Breast epithelium (tissue), 4 donors: ENCODE measurements at places on chromosomes 11 and 22.
A peak's percentile ranks its signal among the peaks of the same experiment; 100 is the strongest.

DNA sequence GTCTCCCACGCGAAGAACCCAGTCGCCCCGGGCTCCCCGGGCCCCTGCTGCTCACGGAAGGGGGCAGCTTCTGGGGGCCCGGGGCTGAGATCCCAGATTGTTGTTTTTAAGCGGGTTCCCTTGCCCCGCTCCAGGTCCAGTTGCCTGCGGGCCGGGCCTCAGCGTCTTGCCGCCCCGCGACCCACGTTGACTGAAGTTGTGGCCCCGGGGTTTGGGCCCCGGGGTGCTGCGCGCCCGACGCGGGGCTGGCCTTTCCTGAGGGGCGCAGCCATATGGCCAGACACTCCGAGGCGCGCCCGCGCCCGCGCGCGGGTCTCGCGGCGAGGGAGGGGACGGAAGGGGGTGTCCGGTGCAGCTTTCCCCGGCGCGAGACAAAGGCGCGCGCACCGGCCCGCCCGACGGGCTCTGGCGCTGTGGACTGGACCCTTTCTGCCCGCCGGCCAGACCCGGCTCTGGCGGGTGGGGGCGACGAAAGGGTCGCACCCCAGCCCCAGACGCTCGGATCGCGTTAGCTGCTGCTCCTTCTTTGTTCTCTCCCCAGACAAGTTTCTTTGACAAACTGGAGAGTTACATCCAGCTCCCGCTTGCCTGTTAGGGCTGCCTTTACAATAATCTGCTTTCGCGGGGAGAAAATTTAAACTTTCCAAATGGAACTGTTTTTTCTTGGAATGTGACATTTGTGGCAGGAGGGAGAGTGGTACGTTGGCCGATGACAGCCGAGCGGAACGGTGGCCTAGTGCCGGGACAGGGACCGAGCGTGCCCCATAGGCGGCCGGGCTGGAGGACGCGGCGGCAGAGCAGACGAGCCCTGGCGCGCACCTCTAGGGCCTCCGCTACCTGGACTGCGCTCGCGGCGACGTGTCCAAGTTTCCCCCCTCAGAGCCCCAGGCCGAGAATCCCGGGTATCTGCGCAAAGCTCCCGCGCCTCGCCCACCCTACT is 716 bp downstream of the AMOTL1 start:
- no peak for DNase-seq

GRCh38 chr11:17972987-17973386 is 39.9 kb downstream of the SERGEF start:
- DNase-seq = peak; percentile 47

DNA sequence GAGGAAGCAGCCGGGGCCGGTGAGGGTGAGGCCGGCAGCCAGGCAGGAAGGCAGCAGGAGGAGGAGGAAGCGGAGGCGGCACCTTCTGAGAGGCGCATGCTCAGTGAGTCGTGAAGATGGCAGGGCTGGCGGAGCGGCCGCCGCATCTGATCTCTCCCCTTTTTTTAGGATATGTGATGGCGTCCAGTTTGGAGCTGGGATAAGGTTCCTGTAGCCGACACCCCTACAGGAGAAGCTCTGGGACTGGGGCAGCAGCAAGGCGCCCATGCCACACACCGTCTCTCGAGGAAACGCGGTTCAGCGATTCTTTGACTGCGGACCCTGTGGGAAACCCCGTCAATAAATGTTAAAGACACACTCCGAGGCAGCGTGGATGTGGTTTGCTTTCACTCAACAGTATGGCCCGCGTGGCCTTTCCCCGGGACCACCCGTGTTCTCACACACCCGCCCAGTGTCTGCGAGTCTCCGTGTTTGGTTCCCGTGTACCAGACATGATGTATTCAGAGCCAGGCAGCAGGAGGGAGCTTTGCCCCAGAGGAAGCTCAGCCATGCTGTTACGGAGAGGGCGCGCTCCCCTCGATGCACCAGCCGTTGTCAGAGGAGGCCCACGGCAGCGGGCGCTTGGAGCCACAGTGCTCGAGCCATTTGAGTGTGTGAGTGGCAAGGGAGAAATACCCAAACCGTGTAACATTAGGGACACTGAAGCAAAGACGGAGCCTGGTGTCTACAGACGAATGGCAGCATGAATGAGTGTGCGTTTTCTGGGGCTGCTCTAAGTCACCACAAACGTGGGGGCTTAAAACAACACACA is 27.7 kb upstream of the PARVB start:
- no peak for DNase-seq

- DNase-seq = no peak
These were observed 613.8 kb upstream of the TENM4 start for GRCh38 chr11:80054582-80055165.

GRCh38 chr22:36756031-36756430 is 19.9 kb downstream of the IFT27 start:
- no peak for DNase-seq

DNA sequence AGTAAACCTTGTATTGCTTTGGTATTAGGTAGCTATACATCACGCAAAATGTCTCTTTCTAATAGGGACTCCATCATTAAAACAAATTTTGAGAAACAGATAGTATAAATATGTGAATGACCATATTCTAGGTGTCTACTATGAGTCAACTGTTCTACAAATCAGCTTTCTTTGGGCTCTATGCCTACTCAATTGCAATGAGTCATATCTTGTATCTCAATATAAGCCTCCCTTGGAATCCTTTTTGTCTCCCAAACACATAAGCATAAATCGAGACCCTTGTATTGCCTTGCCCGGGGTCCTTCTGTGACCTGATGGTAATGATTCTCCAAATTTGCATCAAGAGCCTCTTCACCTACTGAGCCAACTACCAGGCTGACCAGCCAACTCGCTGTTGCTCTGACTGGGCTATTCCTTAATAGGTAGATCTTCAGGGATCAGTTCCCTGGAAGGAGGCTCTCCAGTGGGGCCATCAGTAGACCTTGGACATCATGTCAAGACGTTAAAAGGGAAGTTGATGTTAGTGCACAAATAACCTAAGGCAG is 22.2 kb downstream of the BLID start:
- no peak for DNase-seq

DNA sequence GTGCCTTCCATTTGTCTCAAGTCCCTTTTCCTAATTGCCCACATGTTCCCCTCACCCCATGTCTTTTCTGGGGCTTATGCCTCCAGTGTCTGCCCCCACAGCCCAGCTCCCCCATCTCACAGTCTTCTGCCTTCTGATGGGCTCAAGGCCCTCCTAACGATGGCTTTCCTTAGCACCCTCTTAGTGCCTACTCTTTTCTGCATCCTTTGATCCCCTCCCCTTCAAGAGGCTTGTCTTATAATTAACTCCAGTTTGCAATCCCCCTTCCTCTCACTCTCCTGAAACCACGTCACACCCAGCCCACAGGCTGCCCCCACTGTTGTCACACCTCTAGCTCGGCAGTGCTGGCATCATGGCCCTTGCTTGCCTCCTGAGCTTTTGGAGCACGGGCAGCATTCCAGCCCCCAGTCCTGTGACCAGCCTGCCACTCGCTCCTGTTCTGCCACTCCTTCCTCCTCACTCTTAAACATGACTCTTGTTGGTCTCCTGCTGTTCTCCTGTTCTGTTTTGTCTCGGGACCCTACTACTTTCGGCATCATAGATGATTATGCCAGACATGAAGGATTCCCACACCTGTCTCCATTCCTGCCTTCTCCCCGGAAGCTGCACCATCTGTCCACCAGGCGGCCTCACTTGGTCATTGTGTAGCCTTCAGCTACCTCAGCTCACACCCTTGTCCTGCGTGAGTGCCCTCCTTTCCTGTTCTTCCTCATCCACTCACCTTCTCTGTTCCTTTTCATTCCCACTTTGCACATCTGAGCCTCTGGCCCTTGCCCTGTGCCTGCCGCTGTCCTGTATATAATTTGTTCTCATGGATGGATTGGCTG is 26.1 kb downstream of the UBE2L3 start:
- DNase-seq = no peak

DNA sequence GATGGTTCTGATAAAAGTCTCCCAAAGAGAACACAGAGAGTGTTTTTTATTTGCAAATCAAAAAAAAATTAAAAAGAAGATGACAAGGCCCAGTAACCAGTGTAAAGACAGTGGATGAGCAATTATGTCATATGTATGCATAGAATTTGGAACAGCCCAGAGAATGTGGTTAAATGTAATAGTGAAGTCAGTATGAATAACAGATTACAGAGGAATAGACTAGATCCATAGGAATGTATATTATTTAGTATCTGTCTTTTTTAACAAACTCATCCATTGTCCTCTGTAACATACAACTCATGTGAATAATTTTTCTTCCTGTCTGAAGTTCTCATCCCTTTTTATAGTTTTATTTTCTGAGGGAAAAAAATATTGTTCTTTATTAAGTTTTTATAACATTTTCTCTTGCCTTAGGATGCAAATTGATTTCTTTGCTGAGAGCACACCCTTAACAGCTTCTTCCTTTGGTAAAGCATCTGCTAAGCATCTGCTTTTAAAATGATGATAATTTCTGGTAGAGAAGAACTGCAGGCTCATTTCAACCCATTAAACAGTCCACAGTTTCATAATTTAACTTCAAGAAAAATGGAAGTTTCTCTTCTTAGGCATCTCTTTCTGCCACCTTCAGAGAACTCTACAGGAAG is 266.5 kb upstream of the MTNR1B start:
- no peak for DNase-seq

- no peak for DNase-seq
These were observed 35.4 kb upstream of the LMO1 start for GRCh38 chr11:8298801-8299786.

- no peak for DNase-seq
These were observed 426.0 kb downstream of the TBC1D22A start for GRCh38 chr22:47188261-47189055.

GRCh38 chr22:18023509-18024275 is 669 bp downstream of the MICAL3 start:
- peak; percentile 74 for DNase-seq

GRCh38 chr11:79406376-79406775 is 34.5 kb downstream of the TENM4 start:
- no peak for DNase-seq

- peak; percentile 35 for DNase-seq
These were observed 2.5 kb downstream of the MPPED2 start for GRCh38 chr11:30583476-30584280.

DNA sequence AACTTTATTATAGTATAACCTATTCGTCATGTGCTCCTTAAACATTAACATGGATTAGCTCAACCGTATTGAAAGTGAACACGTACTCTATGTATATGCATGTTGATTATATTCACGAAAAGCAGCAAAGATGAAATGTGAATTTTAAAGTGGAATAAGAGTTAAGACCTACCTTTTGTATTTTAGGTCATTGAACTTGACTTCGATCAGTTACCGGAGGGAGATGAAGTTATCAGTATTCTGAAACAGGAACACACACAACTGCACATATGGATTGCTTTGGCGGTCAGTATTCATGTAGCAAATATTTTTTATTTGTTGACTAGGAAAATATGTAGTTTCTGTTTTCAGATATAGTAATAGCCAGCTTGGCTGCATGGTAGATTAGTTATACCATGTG is 1.4 kb downstream of the CTR9 start:
- no peak for DNase-seq

GRCh38 chr11:76772100-76772782 is 10.9 kb upstream of the TSKU start:
- no peak for DNase-seq

- DNase-seq = no peak
These were observed 60.6 kb upstream of the PRDM11 start for GRCh38 chr11:45085646-45086501.

DNA sequence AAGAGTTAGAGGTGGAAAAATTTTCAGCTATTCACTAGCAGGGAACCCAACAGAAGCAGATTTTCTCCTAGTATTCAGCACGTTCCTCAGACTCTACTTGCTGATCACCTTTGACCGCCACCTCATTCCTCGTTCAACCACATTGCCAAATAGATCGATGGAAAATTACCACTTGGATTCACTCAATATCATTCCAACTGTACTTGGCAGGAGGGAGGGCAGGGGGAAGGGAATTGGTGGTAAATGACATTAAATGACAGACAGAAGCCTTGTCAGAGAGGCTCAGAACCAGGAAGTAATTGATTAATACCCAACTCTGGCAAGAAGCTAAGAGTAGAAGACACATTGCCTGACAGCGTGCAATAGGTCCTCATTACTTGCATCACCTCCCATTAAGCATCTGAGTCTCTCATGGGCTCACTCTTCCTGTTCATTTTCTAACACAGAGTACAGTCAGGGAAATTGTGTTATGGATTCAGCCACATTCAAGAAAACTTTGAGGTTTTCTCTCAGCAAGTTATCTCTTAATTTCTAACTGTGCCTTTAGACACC is 240.5 kb upstream of the FAT3 start:
- DNase-seq = no peak

GRCh38 chr22:37777122-37777687 is 30.5 kb upstream of the GCAT start:
- peak; percentile 93 for DNase-seq

- DNase-seq = no peak
These were observed 31.9 kb downstream of the FLI1 start for GRCh38 chr11:128725630-128726319.

DNA sequence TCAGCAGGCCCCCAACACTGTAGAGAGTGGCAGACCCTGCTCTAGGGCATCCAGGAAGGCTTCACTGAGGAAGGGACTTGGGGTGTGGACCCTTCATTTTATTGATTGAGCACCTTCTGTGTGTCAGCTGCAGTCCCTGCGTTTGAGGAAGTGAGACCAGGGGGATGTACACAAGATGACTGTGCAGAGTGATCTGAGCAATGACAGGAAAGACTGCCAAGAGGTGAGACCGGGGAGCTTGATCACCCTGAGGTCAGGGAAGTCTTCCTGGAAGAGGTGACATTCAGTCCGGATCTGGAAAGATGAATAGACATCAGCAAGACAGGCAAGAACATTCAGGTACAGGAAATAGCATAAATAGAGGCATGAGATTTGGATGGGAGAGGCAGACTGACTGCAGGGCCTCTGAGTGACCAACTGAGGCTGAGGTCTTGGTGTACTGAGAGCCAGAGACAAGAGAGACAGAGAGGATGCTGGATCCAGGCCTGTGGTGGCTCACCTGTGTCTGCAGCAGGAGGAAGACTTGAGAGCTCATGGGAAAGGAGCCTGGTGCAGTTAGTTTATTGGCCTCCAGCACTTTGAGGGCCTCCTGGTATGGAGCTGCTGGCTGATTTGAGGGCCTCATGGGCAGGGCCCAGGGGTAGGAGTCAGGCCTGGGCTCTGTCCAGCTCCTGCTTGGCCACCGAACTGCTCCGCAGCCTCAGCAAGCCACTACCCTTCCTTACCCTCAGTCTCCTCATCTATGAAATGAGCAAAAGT is 5.2 kb downstream of the DGAT2 start:
- no peak for DNase-seq

- DNase-seq = no peak
These were observed 98.2 kb upstream of the PRR5 start for GRCh38 chr22:44603767-44604166.
